AG04450 (cell line): ENCODE measurements at places on chromosomes 6 and 20.

- no peak for DNase-seq
Measured at GRCh38 chr20:62539198-62540045, 63.6 kb upstream of the GATA5 start.

DNA sequence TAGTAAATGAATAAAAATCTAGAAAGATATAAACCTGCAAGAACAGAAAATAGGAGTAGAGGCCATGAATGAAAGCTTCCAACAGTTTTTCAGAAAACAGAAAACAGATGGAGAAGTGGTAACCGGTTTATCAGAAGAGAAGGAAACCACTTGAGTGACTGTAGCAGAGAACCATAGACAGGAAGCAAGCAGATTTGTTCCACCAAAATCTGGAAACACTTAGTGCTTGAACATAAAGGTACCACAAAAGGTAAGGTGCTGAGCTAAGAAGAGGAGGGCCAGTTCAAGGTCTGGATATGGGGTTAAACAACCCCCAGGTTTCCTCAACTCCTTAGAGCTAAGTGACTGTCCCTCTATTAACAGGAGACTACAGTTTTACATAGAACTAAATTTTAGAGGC is 9.2 kb upstream of the KIAA0319 start:
- DNase-seq = no peak

DNA sequence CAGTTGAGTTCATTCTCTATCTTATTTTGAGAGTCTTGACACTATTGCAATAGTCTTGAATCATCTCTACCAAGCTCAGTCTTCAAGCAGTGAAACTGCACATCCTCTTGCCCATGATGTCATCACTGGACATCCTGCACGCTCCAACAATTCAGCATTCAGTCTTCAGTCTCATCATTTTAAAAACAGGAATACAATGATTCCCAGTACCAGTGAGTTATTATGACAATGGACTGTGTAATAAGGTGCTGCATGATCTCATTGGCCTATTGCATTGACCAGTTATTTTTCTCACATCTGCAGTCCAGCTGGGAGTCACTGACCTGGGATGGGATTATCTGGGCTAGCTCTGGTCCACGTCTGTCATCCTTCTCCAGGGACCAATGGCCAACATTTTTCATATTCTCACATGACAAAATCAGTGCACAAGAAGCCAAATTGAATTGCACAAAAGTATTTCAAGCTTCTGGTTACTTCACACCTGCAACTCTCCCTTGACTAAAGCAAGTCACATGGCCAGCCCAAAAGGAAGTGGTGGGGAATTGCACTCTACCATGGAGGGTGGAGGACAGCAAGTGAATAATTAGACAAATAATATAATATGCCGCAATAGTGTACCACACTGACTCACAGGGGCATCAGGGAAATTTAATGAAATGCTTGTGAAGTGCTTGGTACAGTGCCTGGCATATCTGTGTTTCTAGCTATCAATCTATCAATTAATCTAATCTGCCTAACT is 6.4 kb upstream of the CST2 start:
- DNase-seq = no peak

- DNase-seq = no peak
Measured at GRCh38 chr6:92806254-92806653, 613.1 kb downstream of the EPHA7 start.

DNA sequence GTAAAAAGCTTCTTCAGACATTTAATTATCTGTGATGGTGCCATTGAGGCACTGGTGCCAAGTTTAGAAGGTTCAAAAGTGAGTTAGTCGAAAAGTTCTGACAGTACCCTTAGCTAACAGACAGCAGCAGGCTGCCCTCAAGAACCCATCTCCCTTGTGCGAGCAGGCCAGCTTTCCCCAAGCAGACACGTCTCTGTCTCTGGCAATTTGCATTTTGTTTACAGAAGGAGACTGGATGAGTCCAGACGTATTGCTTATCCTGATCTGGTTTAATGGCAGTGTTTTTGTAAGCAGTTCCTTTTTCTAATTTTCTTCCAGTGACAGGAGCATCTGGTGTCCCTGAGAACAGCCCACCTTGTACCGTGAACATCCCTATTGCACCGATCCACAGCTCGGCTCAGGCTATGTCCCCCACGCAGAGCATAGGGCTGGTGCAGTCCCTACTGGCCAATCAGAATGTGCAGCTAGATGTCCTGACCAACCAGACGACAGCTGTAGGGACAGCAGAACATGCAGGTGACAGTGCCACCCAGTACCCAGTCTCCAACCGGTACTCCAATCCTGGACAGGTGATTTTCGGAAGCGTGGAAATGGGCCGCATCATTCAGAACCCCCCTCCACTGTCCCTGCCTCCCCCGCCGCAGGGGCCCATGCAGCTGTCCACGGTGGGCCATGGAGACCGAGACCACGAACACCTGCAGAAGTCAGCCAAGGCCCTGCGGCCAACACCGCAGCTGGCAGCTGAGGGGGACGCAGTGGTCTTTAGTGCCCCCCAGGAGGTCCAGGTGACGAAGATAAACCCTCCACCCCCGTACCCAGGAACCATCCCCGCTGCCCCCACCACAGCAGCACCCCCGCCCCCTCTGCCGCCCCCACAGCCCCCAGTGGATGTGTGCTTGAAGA is 58.3 kb upstream of the TMEM181 start:
- no peak for DNase-seq

- peak; percentile 90 for DNase-seq
Measured at GRCh38 chr20:1813101-1813529, 82.1 kb upstream of the SIRPA start.
